ENCODE measurements at places on chromosomes 1 and 21. TPM values are rescaled to one million over a fixed set of nuclear protein-coding genes. Genes with fewer than 3 reads are reported as not detected.

The GPR37L1 gene
- total RNA-seq: under 0.01 TPM

The LCE3D gene
- total RNA-seq: not detected

The OPTC gene
- total RNA-seq: not detected

The PSMD4 gene
- total RNA-seq: 242 TPM

The KLHDC8A gene
- total RNA-seq: not detected

The KRTCAP2 gene
- total RNA-seq: 128 TPM

The COL16A1 gene
- total RNA-seq: 0.65 TPM

The SNX27 gene
- 24.3 TPM for total RNA-seq

The CHIA gene
- total RNA-seq: not detected

The UBR4 gene
- 172 TPM for total RNA-seq

DNA sequence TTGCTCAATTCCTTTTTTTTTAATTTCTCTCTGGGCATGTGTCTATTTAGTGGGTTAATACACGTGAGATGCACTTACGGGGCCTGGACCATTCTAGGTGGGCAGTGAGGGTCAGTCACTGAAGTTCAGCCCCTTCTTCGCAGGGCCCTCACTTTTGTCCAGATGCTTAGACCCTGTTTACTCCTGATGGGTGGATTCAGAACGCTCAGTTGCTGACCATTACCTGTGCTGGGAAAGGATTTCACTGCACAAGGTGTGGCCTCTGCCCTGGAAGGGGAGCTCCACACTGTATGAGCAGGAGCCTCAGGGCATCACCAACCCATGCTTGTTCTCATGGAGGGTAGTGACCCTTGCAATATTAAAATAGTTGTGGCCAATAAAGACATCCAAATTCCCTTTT lies 4.5 kb downstream of the PRAMEF12 start:
- no peak for DNase-seq

DNA sequence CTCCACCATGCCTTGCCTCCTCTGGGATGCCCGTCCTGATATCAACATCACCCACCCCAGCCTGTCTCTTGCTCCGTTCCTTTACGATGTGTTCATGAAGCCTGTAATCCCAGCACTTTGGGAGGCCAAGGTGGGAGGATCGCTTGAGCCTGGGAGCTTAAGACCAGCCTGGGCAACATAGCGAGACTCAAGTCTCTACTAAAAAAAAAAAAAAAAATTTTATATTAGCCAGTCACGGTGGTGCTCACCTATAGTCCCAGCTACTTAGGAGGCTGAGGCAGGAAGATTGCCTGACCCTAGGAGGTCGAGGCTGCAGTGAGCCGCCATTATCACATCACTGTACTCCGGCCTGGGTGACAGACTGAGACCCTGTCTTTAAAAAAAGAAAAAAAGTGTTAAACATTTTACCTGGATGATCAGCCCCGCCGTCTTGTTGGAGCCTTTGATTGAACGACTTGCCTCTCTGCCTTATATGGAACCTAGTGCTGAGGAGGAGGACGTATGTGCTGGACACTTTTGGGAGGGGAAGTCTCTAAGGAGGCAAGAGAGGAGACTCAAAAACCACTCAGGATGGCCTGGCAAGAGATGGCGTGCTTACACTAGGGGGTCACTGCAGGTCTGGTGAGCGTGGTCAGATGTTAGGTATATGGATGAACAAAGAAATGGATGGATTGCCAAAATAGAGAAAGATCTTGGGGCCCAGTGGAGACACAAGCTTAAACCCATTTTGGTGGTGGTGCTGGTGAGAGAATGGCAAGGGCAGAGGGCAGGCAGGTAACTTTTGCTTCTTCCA lies 80.5 kb upstream of the IFFO2 start:
- DNase-seq: no peak

DNA sequence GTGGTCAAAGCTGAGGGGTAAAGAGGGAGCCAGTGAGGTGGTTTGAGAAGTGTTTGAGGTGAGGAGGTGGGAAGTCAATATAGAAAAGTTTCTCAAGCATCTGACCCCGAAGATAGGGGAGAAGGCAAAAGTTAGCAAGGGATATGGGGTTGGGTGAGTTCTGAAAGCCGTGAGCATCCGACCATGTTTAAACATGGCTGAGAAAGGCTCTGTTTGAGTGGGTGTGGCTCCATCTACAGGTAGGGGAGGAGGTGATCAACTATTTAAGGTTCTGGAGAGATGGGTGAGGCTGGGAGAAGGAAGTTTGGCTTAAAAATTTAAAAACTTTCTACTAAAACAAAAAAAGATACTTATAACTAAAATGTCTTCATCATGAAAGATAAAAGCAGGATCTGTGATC lies 273.8 kb downstream of the KCNJ6 start:
- peak; percentile 36 for DNase-seq

GRCh38 chr1:21550097-21550496 lies 40.9 kb downstream of the ALPL start:
- DNase-seq: no peak

DNA sequence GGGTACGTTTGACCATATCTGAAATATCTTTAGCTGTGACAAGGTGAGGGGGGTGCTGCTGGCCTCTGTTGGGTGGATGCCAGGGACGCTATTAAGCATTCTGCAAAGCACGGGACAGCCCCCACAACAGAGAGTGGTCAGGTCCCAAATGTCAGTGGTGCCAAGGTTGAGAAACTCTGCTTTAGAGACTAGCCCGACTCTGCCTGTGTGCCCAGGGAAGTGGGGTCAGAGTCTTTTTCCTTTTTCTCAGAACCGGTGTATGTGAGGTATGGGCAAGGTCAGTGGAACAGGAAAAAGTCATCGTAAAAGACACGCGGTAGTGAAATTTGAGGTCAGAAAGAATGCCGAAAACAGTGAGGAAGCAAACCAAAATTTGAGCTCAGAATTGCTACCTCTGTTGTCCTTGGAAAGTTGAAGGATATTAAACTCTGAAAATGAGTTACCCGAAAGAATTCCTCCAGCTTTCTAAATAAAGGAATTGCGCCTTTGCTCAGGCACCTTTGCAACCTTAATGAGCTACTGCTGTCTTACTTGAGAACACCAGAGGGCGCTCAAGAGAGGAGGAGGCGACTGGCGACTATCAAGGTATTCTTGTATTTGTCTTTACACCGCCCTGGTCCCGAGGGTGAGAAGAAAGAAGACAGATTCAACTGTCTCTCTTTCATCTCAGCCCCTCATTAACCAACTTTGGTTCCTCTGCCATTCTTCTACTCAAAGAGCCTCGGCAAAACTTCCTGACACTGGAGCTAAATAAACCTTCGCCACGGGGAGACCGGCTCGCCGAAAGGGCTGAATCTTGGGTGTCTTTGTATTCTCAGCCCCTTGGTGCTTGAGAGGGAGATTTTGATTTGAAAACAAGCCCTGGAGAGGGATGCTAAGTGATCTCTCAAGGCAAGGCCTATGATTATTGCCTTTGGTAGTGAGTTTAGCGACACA lies 85.4 kb upstream of the OLIG2 start:
- DNase-seq: peak; percentile 74

DNA sequence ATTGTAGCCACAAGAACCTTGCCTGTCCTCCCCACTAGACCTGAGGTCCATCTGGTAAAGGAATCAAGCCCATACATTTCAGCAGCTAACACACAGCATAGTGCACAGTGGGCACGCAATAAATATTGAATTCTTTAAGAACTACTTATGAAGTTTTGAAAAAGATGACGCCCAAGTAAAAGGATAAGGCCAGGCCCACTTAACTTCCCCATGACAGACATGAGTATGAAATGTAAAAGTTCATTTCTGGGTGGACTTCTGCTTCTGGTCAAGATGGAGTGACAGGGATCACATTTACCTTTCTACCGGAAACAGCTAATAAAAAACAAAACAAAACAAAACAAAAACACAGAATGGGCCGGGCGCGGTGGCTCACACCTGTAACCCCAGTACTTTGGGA lies 25.4 kb downstream of the SORT1 start:
- no peak for DNase-seq

DNA sequence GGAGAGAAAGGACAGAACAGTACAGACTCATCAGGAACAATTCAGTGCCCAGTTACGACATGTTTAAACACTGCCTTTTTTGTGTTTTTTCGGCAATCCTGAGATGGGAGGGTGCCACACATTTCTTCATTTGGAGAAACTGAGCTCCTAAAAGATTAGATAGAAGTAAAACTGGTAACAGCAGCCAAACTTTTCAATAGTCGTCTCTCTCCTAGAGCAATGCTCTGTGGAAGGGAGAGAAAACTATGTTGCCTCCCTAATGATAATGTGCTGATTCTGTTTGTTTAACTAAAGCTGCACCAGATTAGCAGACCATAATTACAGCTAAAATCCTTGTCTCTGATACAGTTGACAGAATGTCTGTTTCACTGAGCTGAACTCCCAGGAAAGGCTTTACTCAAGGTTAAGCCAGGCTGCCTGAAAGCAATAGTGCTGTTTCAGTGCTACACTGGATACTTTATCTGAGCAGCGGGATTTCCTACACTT lies 76.2 kb upstream of the CXADR start:
- DNase-seq: no peak

DNA sequence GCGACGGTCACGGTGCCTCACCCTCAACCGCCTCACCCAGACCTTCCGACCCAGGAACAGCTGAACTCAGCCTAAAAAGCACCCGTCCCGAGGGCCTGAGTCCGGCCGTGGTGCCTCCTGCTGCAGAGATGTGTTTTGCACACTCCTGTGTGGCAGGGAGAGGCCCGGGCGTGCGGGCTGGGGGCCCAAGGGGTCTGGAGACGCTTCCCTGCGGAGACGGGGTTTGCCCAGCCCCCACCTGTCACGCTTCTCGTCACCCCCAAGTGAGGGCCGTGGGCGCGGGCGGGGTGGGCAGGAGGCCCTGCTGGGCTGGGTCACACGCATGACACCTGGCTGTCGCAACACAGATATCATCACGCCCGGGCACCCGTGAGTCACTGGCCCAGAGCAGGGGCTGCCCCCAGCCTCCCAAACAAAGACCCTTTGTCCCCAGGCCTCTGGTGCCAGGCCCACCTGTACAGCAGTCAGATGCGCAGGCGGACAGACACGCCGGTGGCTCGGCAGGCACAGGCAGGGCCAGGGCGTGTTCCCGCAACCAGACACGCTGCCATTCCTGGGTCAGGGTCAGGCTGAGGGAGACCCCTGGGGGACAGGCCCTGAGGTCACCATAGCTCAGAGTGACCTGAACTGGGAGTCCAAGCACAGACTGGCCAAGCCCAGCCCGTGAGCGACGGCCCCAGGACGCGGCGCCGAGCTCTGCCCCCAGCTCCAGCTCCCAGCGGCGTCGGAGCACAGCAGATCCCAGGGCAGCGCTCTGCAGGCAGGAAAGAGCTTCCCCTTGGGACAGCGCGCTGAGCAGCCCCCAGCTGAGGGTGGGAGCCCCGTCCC lies 6.1 kb downstream of the B3GALT6 start:
- no peak for DNase-seq

- DNase-seq: no peak
These were observed 398.5 kb upstream of the ADAMTS5 start for GRCh38 chr21:27365394-27365793.

DNA sequence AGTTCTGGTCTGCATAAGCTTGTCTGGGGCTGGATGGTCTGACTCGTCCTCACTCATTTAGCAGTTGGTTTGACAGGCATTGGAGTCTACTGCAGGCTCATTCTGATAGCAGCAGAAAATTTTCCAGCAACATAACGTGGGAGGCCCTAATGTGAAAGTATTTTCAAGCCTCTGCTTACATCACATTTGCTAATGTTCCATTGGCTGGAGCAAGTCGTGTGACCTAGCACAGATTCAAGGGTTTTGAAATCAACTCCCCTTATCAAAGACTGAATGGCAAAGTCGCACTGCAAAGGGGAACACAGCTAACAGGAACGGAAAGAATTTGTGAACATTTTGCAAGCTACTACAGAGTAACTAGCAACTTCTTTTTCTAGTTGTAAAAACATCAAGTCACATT lies 2.3 kb upstream of the USH2A start:
- DNase-seq: no peak

DNA sequence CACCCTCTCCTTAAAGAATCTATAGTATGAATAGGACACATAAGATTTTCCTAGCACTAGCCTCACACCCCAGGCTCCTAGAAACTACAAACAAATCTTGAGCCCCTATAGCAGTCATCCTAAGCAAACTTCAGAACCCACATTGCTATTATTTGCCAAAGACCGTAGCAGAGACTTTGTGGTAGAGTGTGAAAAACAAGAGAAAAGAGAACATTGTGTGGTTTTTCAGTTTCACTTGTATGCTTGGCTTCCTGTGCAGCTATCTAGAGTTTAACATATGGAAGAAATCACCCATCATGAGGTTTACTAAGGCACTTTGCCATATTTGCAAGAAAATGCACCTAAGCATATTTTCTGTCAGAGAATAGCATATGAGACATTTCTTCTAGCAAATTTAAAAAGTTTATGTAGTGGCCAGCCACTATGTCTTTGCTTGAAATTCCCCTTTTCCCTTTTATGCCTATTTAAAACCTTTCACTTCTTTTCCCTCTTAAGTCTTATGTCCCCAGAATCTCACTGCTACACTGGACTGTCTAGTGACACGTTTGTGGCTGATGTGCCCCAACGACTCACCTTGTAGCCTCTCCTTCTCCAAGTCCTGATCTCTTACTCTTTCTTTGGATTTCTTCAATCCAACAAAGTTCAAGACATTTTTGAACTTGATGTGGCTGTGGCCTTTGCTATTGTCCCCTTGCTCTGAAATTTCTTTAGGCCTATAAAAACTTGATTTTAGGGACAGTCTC lies 25.6 kb downstream of the CCDC190 start:
- DNase-seq: no peak

DNA sequence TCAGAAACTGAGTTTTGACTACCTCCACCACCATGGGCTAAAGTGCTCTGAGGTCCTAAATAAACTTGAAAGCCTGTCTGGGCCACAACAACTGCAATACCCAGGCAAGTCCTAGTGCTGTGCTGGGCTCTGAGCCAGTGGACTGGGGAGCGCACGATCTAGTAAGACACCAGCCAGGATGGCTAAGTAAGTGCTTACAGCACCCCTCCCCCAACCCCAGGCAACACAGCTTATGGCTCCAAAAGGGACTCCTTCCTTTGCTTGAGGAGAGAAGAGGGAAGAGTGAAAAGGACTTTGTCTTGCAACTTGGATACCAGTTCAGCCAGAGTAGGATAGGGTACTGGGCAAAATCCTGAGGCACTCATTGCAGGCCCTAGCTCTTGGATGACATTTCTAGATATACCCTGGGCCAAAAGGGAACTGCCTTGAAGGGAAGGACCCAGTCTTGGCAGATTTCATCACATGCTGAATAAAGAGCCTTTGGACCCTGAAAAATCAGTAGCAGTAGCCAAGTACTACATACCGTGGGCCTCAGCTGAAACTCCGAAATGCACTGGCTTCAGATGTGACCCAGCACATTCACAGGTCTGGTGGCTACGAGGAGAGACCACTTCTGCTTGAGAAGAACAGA lies 1.6 kb downstream of the C1orf105 start:
- no peak for DNase-seq

DNA sequence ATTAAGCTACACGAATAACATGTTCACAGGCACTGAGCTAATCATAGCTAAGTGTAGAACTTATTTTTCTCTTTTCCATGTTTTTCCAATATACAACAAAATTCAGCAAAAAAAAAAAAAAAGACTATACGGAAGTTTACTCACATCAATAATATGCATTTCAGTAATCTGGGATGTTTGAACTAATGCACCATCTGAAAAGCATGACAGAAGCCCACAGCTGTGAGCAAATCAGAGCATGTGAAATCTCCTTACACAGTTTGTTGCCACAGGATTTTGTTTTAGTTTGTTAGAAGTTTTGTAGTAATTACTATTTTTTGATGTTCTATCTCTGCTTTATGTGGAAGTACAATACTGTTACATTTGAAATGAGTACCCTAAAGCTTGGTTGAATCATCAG lies 1051.7 kb downstream of the TTLL7 start:
- no peak for DNase-seq

Measured in dermis blood vessel endothelial cell (primary cell).